ENCODE measurements at places on chromosomes 5 and 9. TPM values are rescaled to one million over a fixed set of nuclear protein-coding genes. Genes with fewer than 3 reads are reported as not detected.

DNA sequence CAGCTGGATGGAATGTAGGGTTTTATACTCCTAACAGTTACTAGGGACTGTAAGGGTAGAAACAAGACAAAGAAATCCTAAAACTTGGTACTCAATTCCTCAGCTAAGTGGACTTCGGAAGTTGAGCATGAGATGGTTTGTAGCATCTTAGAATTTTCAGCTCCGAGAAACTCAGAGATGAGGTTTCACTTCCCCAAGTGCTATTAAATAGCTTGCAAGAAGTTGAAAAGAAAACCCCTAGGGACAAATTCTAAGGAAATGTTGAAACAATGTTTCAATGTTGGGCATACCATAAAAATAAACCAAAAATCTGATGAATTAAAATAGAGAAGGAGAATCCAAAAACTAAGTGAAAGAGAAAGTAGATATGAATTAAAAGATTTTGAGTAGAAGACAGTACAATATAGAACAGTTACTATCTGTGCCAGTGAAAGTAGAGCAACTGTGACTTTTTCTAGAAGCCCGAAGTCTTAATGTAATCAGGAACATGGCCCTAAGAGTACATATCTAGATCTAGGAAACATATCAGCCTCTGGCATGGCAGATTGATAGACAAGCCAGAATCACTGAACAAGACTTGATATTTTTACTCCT lies 308.6 kb upstream of the RGMB start:
- no peak overlapping the region for H3K4me3 ChIP-seq
- H3K36me3 ChIP-seq, result no peaks in the 10 kb centered on the region
- no peak for DNase-seq
- H3K4me1 ChIP-seq, result no peaks in the 10 kb centered on the region

- no peak overlapping the region for H3K27ac ChIP-seq
- DNase-seq, result no peak
- no peak overlapping the region for H3K4me3 ChIP-seq
- H3K36me3 ChIP-seq, result peaks cover 7% of the 10 kb centered on the region
- H3K4me1 ChIP-seq, result peaks cover 9% of the 10 kb centered on the region
- H3K27me3 ChIP-seq, result no peaks in the 10 kb centered on the region
Measured at GRCh38 chr5:78795757-78796156, 147.2 kb upstream of the LHFPL2 start.

DNA sequence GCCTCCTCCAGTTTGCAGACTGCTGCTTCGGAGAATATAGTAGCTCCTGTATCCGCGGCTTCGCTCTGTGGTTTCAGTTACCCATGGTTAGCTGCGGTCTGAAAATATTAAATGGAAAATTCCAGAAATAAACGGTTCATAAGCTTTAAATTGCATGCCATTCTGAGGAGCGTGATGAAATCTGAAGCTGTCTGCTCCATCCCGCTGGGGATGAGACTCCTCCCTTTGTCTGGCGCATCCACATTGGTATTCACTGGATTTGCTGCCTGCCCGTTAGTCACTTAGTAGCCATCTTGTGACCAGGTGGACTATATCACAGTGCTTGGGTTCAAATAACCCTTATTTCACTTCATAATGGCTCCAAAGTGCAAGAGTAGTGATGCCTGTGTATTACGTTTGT lies 36.3 kb downstream of the MSX2 start:
- no peaks in the 10 kb centered on the region for H3K36me3 ChIP-seq
- peaks cover 2% of the 10 kb centered on the region for H3K27me3 ChIP-seq
- no peak for DNase-seq
- no peak overlapping the region for H3K27ac ChIP-seq

GRCh38 chr5:10262121-10262774 lies 12.2 kb downstream of the CCT5 start:
- H3K4me1 ChIP-seq, result peaks cover 12% of the 10 kb centered on the region
- no peak overlapping the region for H3K4me3 ChIP-seq
- H3K36me3 ChIP-seq, result peaks cover 72% of the 10 kb centered on the region
- H3K27me3 ChIP-seq, result no peaks in the 10 kb centered on the region

GRCh38 chr9:129801504-129801903 lies 1.5 kb upstream of the TOR1B start:
- H3K4me1 ChIP-seq, result peaks cover 17% of the 10 kb centered on the region
- peak overlapping the region; percentile 84 for H3K4me3 ChIP-seq
- H3K36me3 ChIP-seq, result peaks cover 16% of the 10 kb centered on the region
- peak overlapping the region; percentile 29 for H3K27ac ChIP-seq
- DNase-seq, result no peak

DNA sequence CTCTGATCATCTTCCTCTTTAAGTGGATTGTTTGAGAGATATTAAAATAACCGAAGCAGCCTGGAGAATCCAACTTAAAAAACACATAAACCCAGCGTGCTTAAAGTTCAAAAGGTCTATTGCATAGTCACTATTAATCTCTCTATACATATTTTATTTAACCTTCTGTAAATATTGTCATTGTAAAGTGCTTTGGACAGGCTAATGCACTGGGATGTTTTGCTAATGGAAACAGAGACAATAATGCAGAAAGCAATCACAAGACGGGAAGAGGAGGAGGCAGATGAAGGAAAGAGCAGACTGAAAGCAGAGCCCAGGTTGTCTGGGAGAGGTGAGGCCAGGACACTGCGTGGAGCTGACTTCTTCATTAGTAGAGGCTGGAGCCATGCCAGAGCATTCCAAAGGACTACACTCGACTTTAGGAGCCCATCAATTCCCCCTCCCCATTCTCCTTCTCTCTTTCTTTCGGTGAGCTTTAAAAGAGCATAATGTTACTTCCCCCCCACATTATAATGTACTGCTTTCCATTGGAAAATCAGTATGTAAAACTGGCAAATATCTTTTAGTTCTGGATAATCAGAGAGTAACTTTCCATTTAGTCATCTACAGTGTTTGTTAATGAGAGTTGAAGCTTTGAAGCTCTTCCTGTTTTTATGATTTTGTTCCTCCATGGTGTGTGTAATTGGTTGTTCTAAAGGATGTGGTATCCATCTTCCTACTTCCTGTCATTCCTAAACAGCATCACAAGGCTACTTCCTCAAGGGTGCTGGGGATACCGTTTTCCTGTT lies 307.3 kb upstream of the MPDZ start:
- H3K27me3 ChIP-seq, result no peaks in the 10 kb centered on the region
- no peaks in the 10 kb centered on the region for H3K36me3 ChIP-seq
- H3K4me1 ChIP-seq, result no peaks in the 10 kb centered on the region
- H3K27ac ChIP-seq, result no peak overlapping the region
- DNase-seq, result no peak

GRCh38 chr5:9765419-9766140 lies 135.4 kb upstream of the TAS2R1 start:
- DNase-seq, result no peak
- no peaks in the 10 kb centered on the region for H3K27me3 ChIP-seq
- no peaks in the 10 kb centered on the region for H3K4me1 ChIP-seq

DNA sequence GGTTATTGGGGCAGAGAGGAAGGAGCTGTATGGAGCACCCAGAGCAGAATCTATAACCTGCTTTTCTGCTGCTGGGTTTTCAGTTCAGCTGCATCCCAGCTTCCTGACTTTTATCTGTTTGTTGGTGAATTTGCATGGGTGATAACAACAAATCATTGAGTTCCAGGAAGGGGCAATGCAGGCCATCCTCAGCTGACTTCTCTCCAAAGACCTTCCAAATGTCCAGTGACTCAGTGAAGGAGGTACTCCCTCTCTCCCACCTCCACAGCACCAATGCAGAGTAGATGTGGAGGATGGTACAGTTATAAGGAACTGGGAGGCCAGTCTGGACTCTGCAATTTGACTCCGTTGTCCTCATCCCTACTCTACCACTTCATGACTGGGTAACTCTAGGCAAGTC lies 1.6 kb upstream of the TXN start:
- H3K36me3 ChIP-seq, result peaks cover 20% of the 10 kb centered on the region
- DNase-seq, result no peak
- H3K27ac ChIP-seq, result peak overlapping the region; percentile 97
- no peaks in the 10 kb centered on the region for H3K27me3 ChIP-seq
- H3K4me3 ChIP-seq, result peak overlapping the region; percentile 90

GRCh38 chr9:18074041-18074440 lies 399.9 kb upstream of the ADAMTSL1 start:
- H3K27ac ChIP-seq, result no peak overlapping the region
- H3K4me3 ChIP-seq, result no peak overlapping the region
- no peak for DNase-seq
- H3K27me3 ChIP-seq, result no peaks in the 10 kb centered on the region

DNA sequence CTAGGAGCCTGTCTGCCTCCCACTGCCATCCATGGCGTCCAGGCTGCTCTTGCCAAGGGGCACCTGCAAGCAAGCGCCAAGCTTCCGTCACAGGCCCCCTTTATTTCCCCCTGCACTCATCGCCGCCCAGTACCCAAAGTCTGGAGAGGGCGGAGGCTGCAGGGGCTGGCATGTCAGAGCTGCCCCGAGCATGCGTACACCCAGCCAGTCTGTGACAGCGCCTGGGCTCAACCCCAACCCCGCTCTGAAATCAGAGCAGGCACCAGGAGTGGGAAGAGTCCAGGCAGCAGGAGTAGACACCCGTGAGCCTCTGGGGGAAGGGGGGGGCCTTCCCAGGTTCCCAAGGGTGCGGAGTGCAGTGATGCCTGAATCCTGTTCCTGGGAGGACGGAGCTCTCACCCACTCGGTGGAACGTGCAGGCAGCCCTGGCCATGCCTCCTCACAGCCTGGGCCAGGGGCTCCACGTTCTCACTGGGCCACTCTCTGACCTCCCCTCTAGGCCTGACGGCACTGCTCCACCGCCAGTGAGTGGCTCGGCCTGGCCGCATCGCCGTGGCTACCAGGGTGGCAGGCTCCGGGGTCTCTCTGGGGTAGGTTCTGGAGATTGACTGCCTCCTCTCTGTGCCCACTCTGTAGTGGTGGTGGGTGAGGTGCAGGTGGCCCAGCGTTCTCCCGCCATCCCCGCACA lies 469.0 kb downstream of the CDH9 start:
- no peaks in the 10 kb centered on the region for H3K36me3 ChIP-seq
- H3K27ac ChIP-seq, result no peak overlapping the region
- no peak for DNase-seq
- H3K4me1 ChIP-seq, result no peaks in the 10 kb centered on the region

- DNase-seq, result no peak
- no peaks in the 10 kb centered on the region for H3K27me3 ChIP-seq
- no peaks in the 10 kb centered on the region for H3K36me3 ChIP-seq
- no peak overlapping the region for H3K4me3 ChIP-seq
Measured at GRCh38 chr5:8905021-8905420, 640.9 kb downstream of the SEMA5A start.

DNA sequence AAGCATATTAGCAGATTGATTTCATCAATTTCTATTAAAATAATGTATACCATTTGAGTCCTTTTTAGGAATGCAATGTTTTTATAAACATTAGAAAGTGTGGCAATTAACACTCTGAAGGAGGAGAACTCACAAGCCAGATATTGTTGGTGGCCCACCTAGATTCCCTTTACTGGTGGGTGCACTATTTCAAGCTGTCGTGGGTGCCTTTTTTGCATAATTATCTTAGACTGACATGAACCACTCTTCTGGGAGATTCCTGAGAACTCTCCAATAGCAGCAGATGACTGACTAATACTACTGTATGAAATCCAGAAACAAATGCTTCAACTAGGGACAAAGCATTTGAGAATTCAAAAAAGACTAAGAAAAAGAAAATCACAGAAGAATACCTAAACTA lies 526.0 kb downstream of the CDH18 start:
- no peaks in the 10 kb centered on the region for H3K4me1 ChIP-seq
- H3K27me3 ChIP-seq, result no peaks in the 10 kb centered on the region
- DNase-seq, result no peak
- no peak overlapping the region for H3K4me3 ChIP-seq
- no peak overlapping the region for H3K27ac ChIP-seq

DNA sequence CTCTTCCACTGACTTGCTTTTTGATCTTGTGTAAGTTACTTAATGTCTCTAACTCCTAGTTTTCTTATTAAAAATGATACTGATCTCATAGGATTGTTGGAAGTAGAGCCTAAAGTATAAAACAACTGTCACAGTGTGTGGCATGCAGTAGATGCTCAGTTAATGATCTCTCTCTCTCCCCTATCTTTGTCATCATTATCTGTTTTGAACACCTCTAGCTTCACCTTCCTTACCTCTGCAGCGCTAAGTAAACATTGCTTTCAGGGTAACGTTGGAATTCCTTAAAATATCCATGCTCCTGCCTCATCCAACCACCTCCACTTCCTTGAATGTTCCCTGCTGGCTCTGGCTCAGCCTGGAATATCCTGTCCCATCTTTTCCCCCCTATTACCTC lies 110.4 kb downstream of the RGS3 start:
- H3K4me3 ChIP-seq, result no peak overlapping the region
- no peak for DNase-seq
- peaks cover 34% of the 10 kb centered on the region for H3K4me1 ChIP-seq
- no peaks in the 10 kb centered on the region for H3K36me3 ChIP-seq
- no peaks in the 10 kb centered on the region for H3K27me3 ChIP-seq

- H3K36me3 ChIP-seq, result no peaks in the 10 kb centered on the region
- H3K27ac ChIP-seq, result no peak overlapping the region
- peaks cover 54% of the 10 kb centered on the region for H3K4me1 ChIP-seq
- DNase-seq, result peak; percentile 11
- H3K4me3 ChIP-seq, result no peak overlapping the region
- H3K27me3 ChIP-seq, result no peaks in the 10 kb centered on the region
Measured at GRCh38 chr9:79695531-79696175, 123.9 kb downstream of the TLE4 start.

DNA sequence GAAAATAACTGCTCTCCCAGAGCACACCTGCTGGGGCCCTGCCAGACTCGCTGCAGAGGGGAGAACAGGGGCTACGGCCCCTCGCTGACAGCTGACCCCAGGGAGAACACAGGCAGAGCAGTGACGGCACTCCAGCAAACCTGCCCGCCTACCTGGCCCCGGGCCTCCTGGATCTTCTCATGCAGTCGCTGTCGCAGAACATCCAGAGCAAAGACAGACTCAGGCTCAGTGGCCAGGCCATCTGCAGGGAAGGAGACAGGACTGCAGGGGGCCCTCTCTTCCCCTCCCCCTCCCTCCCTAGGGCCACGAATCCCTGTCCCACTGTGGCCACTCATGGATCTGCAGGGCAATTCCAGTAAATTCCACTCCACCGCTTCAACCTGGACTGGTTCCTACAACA lies 2.4 kb downstream of the SURF6 start:
- no peak for DNase-seq
- H3K4me3 ChIP-seq, result no peak overlapping the region
- H3K36me3 ChIP-seq, result peaks cover 38% of the 10 kb centered on the region
- no peak overlapping the region for H3K27ac ChIP-seq
- peaks cover 30% of the 10 kb centered on the region for H3K4me1 ChIP-seq

DNA sequence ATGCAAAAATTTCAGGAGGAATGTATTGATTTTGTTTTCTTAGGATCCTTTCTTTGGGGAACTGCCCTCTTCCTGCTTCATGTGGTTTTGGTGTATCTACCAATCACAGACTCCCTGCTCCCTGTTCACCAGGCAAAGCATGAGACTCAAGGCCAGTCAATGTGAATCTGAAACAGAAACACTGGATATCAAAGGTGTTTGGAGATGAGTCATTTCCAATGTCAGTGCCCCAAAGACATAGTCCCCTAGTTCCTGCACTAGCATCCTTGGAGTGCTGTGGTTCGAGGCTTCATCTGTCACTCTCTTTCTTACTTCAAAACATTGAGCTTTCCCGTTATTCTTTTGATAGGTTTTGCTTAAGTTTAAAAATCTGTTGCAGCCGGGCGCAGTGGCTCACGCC lies 8.1 kb downstream of the PPP3R2 start:
- H3K36me3 ChIP-seq, result no peaks in the 10 kb centered on the region
- H3K27me3 ChIP-seq, result no peaks in the 10 kb centered on the region
- peaks cover 11% of the 10 kb centered on the region for H3K4me1 ChIP-seq
- DNase-seq, result peak; percentile 31
- H3K4me3 ChIP-seq, result no peak overlapping the region

The WNK2 gene
- 1.6 TPM for total RNA-seq

The PAPPA gene
- total RNA-seq, result not detected

The CNTFR gene
- total RNA-seq, result not detected

The NXNL2 gene
- total RNA-seq, result not detected

The FOXD4L3 gene
- total RNA-seq, result not detected

The PCDH1 gene
- not detected for total RNA-seq

The LHFPL2 gene
- total RNA-seq, result 0.05 TPM

Data from activated CD4-positive, alpha-beta memory T cell treated with anti-CD3 and anti-CD28 coated beads for 36 hours (primary cell).